Naive B cell (primary cell): ENCODE measurements at places on chromosomes 7 and 10. TPM values are rescaled to one million over a fixed set of nuclear protein-coding genes. Genes with fewer than 3 reads are reported as not detected.
A peak's percentile ranks its signal among the peaks of the same experiment; 100 is the strongest.

AQP1 gene
- polyA plus RNA-seq = not detected

- DNase-seq = peak; percentile 36
Measured at GRCh38 chr10:110492069-110492822, 5.5 kb upstream of the DUSP5 start.

- peak; percentile 67 for DNase-seq
Measured at GRCh38 chr7:92731335-92732063, 104.9 kb downstream of the CDK6 start.

GRCh38 chr7:41911792-41912191 is 208.9 kb upstream of the INHBA start:
- DNase-seq = no peak

UPK3BL1 gene
- 8.6 TPM for polyA plus RNA-seq

GRCh38 chr10:100998991-100999741 is 442 bp upstream of the LZTS2 start:
- peak; percentile 81 for DNase-seq

NPSR1 gene
- not detected for polyA plus RNA-seq

ASB4 gene
- polyA plus RNA-seq = not detected

GRCh38 chr7:27739301-27739908 is 557 bp upstream of the TAX1BP1 start:
- no peak for DNase-seq

DNA sequence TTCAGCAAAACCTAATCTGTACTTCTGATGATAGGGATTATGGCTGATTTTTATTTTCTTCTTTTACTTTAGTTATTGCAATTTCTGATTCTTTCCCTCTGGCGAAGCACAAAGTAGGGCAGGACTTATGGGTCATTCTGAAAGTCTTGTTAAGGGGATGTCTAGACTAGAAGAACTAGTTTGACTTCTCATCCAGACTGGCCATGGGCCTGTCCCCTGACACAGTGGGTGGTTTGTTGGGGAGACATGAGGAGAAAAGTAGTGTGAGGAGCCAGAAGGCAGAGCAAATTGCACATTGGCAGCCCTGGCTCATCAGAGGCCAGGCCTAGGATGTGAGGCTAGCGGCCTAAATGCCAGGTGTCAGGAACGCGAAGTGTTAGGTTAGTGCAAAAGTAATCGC is 152.8 kb downstream of the RTKN2 start:
- DNase-seq = no peak

DNA sequence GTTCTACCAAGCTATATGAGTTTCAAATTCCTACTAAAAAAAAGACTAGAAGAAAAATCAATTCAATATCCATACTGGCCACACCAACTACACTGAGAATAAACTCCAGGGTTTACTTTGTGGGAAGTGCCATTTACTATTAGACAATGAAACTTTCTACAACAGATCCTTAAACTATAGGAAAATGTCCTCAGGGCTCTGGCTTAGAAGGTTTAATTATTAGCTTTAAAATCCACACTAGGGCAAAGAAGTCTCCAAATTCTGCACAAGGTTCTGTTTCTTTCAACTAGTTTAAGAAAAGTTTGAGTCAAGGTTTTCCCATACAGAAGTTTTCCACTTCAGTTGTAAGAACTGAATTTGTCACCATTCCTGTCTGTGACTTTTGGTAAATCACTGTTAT is 231.7 kb upstream of the CCDC6 start:
- no peak for DNase-seq

DNA sequence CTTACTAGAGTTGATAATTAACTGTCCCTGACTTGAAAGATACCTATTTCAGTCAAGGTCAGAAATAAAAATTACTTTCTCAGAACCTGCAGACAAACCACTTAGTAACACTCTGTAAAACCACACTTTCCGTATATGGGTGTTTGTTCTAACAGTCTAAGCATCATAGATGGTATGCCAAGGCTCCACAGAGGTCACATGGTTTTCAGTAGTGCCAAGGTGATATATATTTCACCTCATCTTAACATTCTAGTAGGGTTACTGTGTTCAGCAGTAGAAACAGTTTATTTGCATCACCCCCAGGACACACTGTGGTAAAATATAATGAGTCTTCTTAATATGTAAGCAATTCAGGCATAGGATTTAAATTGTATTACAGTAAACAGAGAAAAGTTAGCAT is 61.5 kb downstream of the KCND2 start:
- DNase-seq = no peak

DNA sequence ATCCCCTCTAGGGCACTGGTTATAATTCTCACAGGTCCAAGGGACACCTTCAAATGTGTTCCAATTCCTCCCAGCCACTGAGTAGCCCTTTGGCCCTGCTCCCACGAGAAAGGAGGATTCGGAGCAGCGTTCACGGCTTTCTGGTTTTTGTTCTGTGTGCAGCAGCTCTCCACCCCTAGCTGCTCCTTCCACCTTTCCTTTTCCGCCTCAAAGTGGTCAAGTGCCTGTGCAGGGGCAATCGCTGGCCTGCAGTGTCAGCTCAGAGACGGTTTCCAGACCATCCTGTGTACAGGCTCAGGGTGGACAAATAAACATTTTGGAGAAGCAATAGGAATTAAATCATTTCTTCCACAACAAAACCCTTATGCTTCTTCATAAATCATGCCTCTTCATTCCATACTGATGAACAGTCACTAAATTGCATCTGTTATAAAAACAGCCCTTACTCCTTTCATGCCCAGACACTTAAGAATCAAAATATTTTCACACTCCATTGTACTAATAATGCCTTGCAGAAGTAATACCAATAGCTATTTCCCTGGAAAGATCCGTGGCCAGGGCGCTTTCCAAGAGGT is 1.1 kb downstream of the KIAA1549 start:
- no peak for DNase-seq

MLXIPL gene
- not detected for polyA plus RNA-seq

GRCh38 chr10:96276831-96277230 is 5.5 kb upstream of the BLNK start:
- no peak for DNase-seq
